ENCODE measurements at places on chromosomes 3 and 15.

GRCh38 chr3:178960181-178960580 lies 111.4 kb downstream of the ZMAT3 start:
- no peaks in the 10 kb centered on the region for H3K36me3 ChIP-seq
- DNase-seq, result no peak
- no peak overlapping the region for H3K4me3 ChIP-seq

- H3K4me1 ChIP-seq, result peaks cover 2% of the 10 kb centered on the region
- peaks cover 5% of the 10 kb centered on the region for H3K36me3 ChIP-seq
- H3K27ac ChIP-seq, result no peak overlapping the region
- H3K4me3 ChIP-seq, result no peak overlapping the region
- DNase-seq, result no peak
Observed at GRCh38 chr3:138213398-138214085, 26.4 kb downstream of the ARMC8 start.

DNA sequence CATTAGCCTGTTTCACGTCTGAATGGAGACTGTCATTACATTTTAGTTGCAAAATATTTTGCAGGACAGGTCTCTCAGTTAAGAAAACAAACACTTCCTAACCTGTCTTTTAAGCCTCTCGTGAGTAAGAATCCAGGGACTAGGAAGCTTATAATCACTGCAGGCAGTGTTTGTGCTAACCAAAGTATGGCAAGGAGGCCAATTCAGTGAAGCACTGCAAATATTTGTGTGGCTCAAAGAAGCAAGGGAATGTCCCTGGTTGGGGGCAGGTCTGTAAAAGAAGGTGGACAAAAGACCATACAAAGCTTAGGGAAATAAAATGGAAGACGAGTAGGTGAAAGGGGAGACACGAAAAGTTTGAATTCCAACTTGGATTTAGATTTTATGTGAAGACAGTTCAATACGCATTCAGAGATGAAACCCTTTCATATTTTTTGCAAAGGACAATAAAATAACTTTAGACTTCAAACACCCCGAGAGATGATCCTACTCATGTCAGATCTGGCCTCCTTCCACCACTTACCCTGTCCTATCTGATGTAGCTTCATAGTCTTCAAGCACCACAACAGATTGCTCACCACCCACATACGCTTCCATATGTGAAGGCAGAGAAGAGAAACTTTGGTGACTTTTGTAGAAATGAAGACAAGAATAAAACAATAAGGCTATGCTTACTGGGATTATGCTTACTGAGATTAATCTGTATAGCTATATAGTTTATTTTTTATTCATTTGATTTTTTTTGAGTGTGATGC lies 240.9 kb downstream of the TUSC7 start:
- DNase-seq, result no peak
- H3K27me3 ChIP-seq, result no peaks in the 10 kb centered on the region
- no peak overlapping the region for H3K4me3 ChIP-seq
- H3K4me1 ChIP-seq, result no peaks in the 10 kb centered on the region
- no peak overlapping the region for H3K27ac ChIP-seq

GRCh38 chr15:81244306-81244705 lies 47.6 kb downstream of the IL16 start:
- H3K27me3 ChIP-seq, result no peaks in the 10 kb centered on the region
- no peak for DNase-seq
- H3K27ac ChIP-seq, result no peak overlapping the region
- H3K4me3 ChIP-seq, result no peak overlapping the region

GRCh38 chr3:184299488-184300377 lies 692 bp downstream of the PSMD2 start:
- H3K4me3 ChIP-seq, result peak overlapping the region; percentile 85
- H3K4me1 ChIP-seq, result peaks cover 13% of the 10 kb centered on the region
- no peak for DNase-seq
- no peaks in the 10 kb centered on the region for H3K27me3 ChIP-seq
- peak overlapping the region; percentile 30 for H3K27ac ChIP-seq
- H3K36me3 ChIP-seq, result peaks cover 14% of the 10 kb centered on the region

DNA sequence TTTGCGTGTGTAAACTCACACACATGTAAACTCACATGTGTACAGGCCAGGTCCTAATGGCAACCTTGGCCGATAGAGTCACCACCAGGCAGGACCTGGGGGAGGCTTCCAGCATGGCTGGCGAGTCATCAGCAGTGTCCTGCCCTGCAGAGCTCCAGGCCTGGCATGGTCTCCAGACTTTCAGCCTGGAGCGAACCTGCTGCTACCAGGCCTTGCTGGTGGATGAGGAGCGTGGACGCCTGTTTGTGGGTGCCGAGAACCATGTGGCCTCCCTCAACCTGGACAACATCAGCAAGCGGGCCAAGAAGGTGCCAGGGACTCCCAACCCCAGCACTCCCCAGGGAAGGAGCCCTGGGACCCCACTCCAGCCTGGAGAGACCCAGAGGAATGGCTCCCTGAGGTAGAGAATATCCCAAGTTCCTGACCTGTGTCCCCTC lies 1.0 kb downstream of the SEMA3B start:
- H3K4me1 ChIP-seq, result peaks cover 25% of the 10 kb centered on the region
- H3K27me3 ChIP-seq, result peaks cover 7% of the 10 kb centered on the region
- H3K27ac ChIP-seq, result no peak overlapping the region
- no peak overlapping the region for H3K4me3 ChIP-seq

GRCh38 chr15:41241221-41241964 lies 10.3 kb downstream of the CHP1 start:
- no peaks in the 10 kb centered on the region for H3K4me1 ChIP-seq
- H3K36me3 ChIP-seq, result peaks cover 20% of the 10 kb centered on the region
- H3K27ac ChIP-seq, result no peak overlapping the region

- no peaks in the 10 kb centered on the region for H3K27me3 ChIP-seq
- H3K4me3 ChIP-seq, result no peak overlapping the region
- H3K27ac ChIP-seq, result peak overlapping the region; percentile 97
- DNase-seq, result no peak
- H3K4me1 ChIP-seq, result peaks cover 73% of the 10 kb centered on the region
Observed at GRCh38 chr15:63481105-63481810, 23.1 kb upstream of the USP3 start.

- H3K27me3 ChIP-seq, result no peaks in the 10 kb centered on the region
- H3K4me1 ChIP-seq, result no peaks in the 10 kb centered on the region
- no peak overlapping the region for H3K27ac ChIP-seq
- no peak for DNase-seq
- no peak overlapping the region for H3K4me3 ChIP-seq
Observed at GRCh38 chr3:123193448-123194101, 8.2 kb upstream of the SEC22A start.

Data from T-cell (primary cell).